ENCODE measurements at places on chromosomes 2 and 18.

DNA sequence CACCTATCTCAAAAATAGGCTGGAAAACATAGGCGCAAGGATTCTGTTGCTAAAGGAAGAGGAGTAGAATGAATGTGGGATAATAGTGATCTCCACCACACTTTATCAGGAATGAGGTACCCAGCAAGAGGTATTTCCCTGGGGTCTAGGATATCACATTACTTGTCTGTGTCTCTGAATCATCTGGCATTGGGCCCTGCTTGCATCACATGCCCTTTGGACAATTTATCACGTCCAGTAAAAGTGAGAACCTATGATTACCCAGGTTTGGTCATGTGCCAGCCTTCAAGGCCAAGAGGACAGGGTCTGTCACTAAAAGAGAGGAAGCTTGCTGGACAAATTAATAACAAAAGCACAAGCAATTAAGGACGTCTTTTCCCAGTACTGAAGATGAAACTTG, 11.4 kb upstream of the TRAPPC8 start:
- peak; percentile 44 for DNase-seq

- peak; percentile 83 for DNase-seq
These were observed 91.9 kb downstream of the PPP1R1C start for GRCh38 chr2:182077448-182078142.

- no peak for DNase-seq
These were observed 327.0 kb upstream of the CDH7 start for GRCh38 chr18:65423776-65424175.

DNA sequence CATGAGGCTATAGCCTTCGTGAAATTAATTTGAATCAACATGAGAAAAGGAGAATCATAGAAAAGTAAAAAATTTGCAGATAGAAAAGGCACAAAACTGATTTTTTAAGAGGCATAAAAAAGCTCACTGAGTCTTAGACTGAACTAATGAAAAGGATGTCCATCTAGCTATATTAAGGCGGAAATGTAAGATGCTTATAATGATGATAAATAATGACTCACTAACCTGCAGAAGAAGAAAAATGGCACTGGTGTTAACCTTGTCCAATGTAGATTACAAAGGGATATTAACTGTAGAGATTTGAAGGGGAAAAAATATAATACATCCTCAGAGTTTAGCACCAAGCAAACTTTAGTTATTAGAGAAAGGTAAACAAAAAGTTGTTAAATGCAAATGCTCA, 1098.0 kb upstream of the DDX18 start:
- no peak for DNase-seq

- no peak for DNase-seq
These were observed 520.9 kb downstream of the CPS1 start for GRCh38 chr2:211077216-211077767.

GRCh38 chr2:121634354-121635307, 14.6 kb downstream of the CLASP1 start:
- DNase-seq = peak; percentile 70

DNA sequence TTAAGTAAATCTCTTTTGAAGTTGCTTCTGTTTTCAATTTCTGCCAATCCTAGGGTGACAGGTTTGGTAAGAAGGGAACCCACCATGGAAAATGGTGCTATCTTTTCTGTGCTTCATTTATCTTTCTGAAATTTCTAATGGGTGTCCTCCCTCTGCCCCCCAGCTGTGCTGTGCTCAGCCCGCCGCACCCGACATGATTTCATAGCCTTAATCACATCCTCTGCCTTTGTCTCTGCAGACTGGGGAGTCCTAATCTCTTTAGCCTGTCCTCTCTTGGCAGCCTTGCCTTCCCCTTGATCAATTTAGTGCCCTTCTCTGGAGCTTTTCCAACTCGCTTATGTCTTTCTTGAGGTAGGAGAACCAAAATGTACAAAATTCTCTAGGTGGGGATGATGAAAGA, 49.3 kb downstream of the DNMT3A start:
- no peak for DNase-seq

DNA sequence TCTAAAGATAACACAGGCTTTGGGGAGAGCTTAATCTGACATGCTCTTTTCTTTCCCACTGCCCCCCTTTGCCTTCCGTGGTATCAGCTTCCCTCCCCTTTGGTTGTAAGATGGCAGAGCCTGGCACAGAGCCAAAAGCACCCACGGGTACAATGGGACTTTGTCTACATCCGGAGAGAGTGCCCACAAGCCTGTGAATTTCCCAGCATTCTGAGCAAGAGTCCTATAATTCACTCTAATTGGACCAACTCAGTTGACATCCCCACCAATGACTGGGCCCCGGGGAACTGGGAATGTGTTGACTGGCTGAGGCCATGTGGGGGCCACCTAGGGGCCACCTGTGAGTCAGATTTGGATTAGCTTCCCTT, 20.1 kb upstream of the C2orf72 start:
- DNase-seq = no peak

GRCh38 chr2:70510313-70510712, 43.3 kb downstream of the TGFA start:
- no peak for DNase-seq

DNA sequence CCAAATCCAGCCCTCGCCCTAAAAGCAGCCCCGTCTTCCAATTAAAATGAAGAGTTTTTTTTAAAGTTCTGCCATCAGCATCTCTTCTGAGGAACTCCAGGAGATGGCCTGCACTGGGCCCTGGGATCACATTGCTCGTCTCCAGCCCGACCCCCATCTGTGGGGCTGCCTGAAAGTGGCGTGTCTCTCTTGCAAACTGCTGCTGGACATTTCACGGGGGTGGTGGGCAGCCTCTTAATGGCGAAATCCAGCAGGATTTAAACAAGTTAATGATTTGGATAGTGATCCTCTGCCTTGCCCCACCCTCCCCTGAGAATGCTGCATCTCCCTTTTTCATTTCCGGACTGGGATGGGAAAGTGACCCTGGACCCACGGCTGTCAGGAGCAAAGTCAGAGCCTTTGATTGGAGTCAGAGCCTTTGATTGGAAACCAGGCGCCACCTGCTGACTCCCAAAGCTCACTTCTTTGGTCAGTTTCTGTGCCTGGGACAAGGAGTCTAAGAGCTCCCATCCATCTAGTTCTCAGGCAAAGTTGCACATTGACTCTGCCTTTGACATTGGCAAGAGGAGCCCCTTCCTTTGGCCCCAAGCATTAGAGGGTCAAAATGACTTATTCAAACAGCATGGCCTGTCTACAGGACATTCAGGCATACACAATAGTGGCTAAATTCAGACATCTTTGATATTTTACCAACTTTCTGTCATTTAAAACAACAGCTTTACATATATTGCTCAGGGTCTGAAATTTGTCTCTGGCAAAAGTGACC, 155.2 kb downstream of the SH3BP4 start:
- DNase-seq = peak; percentile 80

GRCh38 chr2:50397992-50398765, 633.8 kb downstream of the NRXN1 start:
- DNase-seq = no peak

GRCh38 chr2:43083710-43084698, 142.4 kb downstream of the ZFP36L2 start:
- DNase-seq = peak; percentile 66

DNA sequence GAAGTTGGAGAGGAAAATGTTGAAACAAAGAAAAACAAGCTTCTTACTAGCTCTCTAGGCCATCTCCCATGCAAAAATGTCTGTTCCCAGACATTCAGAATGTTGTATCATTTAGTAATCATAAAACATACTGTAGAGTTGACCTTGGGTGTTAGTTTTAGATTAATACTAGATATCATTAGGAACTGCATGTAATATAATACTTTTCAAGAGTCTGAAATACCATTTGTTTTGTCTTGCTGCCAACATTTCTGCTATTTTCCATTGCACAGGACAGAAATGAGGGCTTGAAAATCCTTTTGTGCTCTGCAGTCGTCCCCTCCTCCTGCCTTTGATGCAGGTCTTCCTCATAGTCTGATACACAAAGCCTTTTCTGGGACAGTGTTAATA, 89.5 kb upstream of the RBMS1 start:
- DNase-seq = peak; percentile 55

DNA sequence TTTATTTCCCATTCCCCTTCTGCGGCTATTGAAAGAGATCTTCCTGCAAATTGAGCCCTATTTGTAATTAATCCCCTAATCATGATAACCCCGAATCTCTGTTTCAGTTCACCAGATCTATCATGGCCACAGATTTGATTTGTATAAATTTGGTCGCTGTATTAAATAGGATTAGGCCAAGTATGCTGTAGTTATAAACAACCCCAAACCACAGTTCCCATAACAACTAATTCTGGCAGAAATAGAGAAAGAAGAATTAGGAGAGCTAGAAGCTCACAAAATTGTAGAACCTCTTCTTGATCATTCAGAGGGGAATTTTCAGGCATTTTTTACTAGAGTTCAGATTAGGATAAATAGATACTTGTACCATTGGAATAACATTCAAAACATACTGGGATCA, 433.7 kb upstream of the TNP1 start:
- DNase-seq = no peak

- no peak for DNase-seq
These were observed 62.6 kb upstream of the PAX8 start for GRCh38 chr2:113341191-113341869.

GRCh38 chr2:198327526-198327925, 523.1 kb downstream of the PLCL1 start:
- DNase-seq = no peak

- no peak for DNase-seq
These were observed 179.3 kb downstream of the ZNF516 start for GRCh38 chr18:76315722-76316230.

DNA sequence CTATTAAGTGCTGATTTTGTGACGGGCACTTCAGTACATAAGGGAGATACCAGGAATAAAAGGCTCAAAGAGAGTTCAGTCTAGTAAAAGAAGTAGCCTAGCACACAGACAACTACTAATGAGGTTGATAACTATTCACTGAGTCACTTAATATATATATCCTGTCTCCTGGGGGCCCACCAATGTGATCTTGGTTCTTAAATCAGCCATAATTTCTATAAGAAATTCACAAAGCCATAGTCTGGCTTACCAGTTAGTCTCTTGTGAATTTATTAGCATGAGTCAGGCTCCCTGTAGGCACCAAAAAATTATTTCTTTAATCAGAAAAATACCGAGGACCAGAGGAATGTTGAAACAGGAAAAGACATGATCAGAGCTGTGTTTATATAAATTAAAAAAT, 10.4 kb downstream of the KCNE4 start:
- peak; percentile 84 for DNase-seq

- peak; percentile 73 for DNase-seq
These were observed 255.4 kb downstream of the EXOC6B start for GRCh38 chr2:72570413-72570812.

DNA sequence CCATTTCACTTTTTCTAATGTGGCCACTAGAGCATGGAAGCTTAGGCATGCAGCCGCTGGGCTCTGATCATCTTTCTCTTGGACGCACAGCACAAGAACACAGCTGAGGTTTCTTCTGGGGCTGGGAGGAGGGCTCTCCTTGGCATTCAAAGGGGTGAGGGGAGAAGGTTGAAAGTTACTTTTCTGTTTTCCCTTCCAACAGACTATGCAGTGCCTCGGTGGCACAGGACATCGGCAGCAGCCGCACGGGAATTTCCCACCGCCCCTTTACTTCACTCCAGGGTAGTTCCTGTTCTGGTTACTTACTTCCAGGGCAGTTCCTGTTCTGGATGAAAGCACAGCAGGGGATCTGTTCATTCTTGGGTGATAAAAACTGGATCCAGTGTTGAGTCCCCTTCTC, 18.9 kb upstream of the MAL start:
- no peak for DNase-seq

- DNase-seq = no peak
These were observed 76.4 kb upstream of the ZNG1B start for GRCh38 chr2:113361051-113361450.

DNA sequence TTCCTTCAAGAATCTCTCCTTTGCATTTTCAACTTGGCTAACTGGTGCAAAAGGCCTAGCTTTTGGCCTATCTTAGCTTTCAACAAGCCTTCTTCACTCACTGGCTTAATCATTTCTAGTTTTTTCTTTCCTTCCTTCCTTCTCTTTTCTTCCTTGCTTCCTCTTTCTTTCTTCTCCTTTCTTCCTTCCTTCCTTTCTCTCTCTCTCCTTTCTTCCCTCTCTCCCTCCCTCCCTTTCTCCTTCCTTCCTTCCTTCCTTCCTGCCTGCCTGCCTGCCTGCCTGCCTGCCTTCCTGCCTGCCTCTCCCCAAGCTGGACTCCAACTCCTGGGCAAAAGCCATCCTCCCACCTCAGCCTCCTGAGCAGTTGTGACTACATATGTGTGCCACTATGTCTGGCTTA, 176.2 kb upstream of the APCDD1 start:
- no peak for DNase-seq

DNA sequence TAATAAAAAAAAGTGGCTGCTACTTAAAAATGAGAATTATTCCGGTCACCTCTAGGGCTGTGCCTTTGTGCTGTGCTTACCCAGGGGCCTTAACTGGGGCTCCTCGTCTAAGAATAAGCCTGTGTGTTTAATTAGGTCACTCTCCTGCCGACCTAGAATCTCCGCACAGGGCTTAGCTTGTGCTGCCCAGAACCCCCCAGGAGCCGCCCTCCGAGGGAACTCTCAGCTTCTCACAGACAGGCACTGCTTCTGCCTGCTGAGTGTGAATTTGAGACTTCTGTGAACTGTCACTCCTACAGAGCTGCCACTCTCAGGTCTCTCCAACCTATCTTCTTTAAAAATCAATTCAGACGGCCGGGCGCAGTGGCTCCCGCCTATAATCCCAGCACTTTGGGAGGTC, 11.9 kb upstream of the NT5DC4 start:
- DNase-seq = no peak

GRCh38 chr2:128492966-128493811, 174.5 kb upstream of the HS6ST1 start:
- DNase-seq = no peak

DNA sequence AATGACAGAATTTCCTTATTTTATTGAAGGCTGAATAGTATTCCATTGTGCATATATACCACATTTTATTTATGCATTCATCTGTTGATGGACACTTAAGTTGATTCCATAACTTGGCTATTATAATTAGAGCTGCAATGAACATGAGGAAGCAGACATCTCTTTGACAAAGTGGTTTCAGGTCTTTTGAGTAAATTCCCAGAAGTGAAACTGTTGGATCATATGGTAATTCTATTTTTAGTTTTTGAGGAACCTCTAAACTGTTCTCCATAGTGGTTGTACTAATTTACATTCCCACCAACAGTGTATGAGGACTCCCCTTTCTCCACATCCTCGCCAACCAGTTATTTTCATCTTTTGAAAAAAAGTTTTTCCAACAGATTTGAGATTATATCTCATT, 77.5 kb downstream of the TMEM200C start:
- DNase-seq = no peak

- peak; percentile 81 for DNase-seq
These were observed 106.9 kb downstream of the ROCK1 start for GRCh38 chr18:21004726-21005125.

- peak; percentile 46 for DNase-seq
These were observed 7.2 kb downstream of the STK36 start for GRCh38 chr2:218679119-218679518.

- peak; percentile 57 for DNase-seq
These were observed 451.4 kb downstream of the TMX3 start for GRCh38 chr18:68263481-68263880.

DNA sequence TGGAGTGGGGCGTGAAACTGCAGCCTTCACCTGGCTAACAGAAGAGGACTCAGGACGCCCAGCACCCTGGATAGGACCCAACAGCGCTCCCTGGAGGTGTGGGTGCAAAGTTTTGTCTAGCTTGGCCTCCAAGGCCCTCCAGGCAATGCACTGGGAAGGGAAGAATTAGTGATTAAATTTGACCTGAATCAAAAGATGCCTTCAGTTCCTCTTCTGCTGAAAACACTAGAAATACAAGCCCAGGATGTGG, 779 bp upstream of the TRIB2 start:
- DNase-seq = peak; percentile 61

Measured in EL (cell line).